Stimulated activated CD8-positive, alpha-beta memory T cell treated with anti-CD3 and anti-CD28 coated beads, Interleukin-4, amount 100 ng/mL, for 4 hours (primary cell): ENCODE measurements at places on chromosomes 3 and 15.

GRCh38 chr3:81898336-81898735 is 136.9 kb upstream of the GBE1 start:
- no peak for DNase-seq

DNA sequence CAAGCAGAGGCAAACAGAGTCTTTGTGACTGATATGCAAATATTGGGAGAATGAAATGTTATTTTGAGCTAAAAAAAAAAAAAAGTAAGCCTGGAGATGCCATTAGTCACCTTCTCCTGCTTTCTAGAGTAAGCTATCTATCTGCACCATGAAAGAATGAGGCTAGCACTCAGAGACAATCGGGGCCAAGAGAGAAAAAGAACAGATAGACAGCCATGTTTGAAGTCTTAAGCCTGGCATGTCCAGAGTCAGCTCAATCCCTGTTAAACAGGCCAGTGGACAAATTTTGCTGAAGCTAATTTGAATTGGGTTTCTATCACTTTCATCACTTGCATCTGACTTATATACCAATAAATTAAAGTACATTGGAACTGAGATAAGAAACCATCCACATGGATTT is 204.4 kb downstream of the SLC9A9 start:
- no peak for DNase-seq

DNA sequence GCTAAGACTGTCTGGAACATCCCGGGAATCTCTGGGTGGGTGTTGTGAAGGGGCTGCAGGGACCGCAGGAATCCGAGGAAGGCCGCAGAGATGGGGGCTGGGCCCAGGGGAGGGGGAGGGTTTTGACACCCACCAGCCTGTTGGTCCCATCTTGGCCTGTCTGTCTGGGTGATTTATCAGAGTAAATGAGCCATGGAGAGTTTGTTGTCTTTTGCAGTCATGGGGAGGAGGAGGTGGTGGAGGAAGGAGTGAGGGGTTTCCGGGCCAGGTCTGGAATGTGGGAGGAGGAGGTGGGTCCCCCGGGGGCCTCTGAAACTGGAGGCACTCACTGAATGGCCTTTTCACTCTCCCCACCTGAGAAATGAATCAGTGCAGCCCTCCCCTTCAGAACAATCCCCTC is 11.5 kb downstream of the SEMA3F start:
- DNase-seq = no peak

GRCh38 chr3:27629366-27629765 is 92.8 kb downstream of the EOMES start:
- DNase-seq = no peak

GRCh38 chr15:99542828-99543227 is 23.0 kb upstream of the MEF2A start:
- no peak for DNase-seq

DNA sequence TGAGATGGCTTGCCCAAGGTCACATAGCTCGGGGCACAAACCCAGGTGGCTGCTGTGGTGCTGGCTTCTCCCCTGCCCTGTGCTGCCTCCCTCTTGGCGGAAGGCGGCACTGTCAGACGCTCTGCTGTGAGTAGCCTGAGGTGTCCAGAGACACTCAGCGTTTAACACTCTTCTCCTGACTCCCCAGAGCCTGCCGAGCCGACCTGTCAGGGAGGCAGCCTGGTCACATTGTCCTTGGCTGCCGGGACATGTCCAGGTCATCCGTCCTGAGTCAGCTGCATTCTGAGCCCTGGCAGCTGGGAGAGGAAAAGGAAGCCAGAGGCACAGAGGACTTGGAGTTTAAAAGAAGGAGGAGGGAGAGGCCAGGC is 4.7 kb downstream of the LMAN1L start:
- DNase-seq = no peak

- no peak for DNase-seq
These were observed 299.2 kb downstream of the CNTN3 start for GRCh38 chr3:74315291-74315690.

GRCh38 chr15:42084465-42085235 is 9.7 kb downstream of the PLA2G4D start:
- no peak for DNase-seq

DNA sequence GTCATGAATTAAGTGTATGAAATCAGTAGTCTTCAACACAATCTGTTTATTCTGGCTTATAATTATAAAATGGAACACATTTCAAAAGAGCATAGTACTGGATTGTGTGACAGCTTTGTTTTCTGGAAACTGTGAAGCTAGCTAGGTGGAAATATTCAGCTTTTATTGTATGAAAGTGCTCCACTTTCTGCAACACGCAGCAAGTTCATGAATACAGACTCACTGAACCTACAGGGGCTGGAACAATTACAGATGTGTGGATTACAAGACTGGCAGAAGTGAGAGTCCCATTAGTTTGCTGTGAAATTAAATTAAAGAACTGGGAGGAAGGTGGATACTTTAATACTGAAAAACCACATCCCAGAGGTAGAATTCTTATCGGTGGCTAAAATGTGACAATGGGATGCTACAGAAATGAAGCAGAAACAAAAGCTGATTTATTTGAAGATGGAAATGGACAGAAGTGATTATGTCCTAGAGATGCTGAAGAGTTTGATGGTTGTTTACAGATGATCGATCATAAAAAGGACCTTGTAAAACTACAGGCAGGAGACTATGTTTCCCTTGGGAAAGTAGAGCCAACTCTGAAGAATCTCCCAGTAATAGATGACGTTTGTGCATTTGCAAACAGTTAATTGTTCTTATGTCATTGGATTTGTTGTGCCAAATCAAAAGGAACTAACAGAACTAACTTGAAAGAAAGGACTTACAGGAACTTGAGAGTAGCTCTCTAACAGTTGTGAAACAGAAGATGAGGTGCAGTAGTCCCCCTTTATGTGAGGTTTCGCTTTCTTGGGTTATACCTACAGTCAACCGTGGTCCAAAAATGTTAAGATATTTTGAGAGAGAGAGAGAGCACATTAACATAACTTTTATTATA is 15.7 kb downstream of the TF start:
- DNase-seq = no peak

GRCh38 chr3:99874237-99875002 is 56.8 kb downstream of the CMSS1 start:
- no peak for DNase-seq

DNA sequence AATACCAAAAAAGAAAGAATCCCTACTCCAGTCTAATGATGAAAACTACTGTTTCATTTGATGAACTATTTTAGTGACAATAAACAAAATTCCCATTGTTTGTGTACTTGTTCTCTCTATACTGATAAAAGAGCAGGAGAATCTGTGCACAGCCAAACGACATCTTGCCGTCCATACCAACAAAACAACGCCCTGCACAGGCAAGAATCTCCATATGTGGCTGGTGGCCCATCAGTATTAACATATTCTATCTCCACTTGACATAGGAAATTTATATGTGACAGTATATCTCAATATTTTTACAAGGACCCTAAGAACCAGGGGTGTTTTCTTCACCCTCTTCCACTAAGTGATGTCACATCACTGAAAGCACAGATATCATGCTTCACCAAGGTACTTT is 279.5 kb downstream of the ULK4 start:
- DNase-seq = no peak

- DNase-seq = no peak
These were observed 85.7 kb downstream of the TBL1XR1 start for GRCh38 chr3:177111541-177111949.

DNA sequence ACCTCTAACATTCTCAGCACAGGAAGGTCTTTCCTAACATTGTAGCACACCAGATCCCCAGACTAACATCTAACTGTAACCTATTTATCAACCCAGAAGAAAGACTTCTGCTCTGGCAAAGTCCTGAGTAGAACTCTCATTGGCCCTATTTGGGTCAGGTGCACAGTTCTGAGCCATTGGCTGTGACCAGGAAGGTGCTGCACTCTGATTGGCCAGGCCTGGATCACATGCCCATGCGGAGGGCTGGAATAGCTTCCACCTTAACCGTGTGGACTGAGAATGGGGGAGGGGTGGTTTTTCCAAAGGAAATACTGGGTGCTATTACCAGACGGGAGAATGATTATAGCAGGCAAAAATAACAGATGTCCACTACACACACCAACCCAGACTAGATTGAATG is 11.5 kb downstream of the FEZF2 start:
- no peak for DNase-seq

DNA sequence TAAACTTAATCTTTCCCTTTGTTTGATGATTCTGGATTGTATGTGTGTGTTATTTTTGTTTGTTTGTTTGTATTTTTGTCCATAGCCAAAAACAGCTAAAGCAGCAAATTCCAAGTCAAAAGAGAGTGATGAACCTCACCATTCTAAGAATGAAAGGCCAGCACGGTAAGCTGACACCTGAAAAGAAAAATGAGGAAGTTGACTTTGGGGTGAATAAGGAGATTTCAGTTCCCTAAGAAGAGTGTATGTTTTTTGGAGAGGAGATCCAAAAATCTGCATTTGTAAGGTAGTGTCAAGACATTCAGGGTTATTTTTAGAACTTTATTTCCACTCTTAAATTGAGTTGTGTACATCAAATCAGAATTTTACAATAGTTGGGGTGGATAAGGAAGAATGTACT is 52.3 kb upstream of the UTS2B start:
- DNase-seq = no peak

- DNase-seq = no peak
These were observed 20.3 kb upstream of the ATOSA start for GRCh38 chr15:52699457-52699856.

GRCh38 chr3:128496019-128496601 is 3.1 kb upstream of the GATA2 start:
- DNase-seq = no peak

- DNase-seq = no peak
These were observed 138.0 kb downstream of the DUT start for GRCh38 chr15:48469271-48469670.
